Sigmoid colon (tissue), 7 donors: ENCODE measurements at places on chromosomes 6 and 20. TPM values are rescaled to one million over a fixed set of nuclear protein-coding genes. Genes with fewer than 3 reads are reported as not detected.

GRCh38 chr6:87731818-87732661, 30.0 kb upstream of the AKIRIN2 start:
- DNase-seq: peak; percentile 96

Gene NHLRC1
- total RNA-seq: 1.2 TPM

Gene NMBR
- not detected for total RNA-seq

DNA sequence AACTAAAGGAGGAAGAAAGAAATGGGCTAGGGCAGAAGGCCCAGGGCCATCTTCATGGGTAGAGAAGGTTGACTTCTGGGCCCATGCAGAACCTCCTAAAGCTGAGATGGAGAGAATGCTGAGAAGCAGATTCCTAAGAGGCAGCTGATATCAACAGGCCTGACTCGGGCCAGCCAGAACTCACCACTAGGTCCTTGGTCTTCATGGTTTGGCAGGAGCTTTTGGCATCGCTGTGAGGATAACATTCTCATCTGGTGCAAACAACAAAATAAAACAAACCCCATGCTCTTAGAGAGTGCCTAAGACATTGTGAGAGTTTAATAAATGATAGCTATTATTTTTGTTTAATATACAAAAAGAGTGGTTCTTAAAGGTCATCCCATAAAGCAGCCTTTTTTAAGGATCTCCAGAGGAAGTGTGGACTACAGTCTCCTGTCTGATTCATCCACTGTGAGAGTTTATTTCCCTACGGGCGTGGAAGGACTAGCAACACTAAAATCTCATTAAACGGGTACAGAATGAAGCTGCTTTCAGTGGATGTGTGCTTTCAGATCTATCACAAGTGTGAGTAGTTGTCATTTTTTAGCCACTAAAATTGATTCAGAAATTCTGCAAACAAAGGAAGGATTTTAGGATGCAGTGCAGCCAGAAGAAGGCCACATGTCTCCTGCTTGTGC, 160.0 kb downstream of the PLCB4 start:
- DNase-seq: no peak

Gene LPA
- not detected for total RNA-seq

Gene BPIFA1
- total RNA-seq: not detected

- DNase-seq: no peak
Measured at GRCh38 chr20:3102575-3103368, 18.2 kb upstream of the AVP start.

Gene ERVFRD-1
- total RNA-seq: not detected

- DNase-seq: no peak
Measured at GRCh38 chr6:15421945-15422733, 176.3 kb downstream of the JARID2 start.

Gene OOEP
- total RNA-seq: not detected

GRCh38 chr20:991850-992249, 10.3 kb downstream of the RSPO4 start:
- DNase-seq: no peak

DNA sequence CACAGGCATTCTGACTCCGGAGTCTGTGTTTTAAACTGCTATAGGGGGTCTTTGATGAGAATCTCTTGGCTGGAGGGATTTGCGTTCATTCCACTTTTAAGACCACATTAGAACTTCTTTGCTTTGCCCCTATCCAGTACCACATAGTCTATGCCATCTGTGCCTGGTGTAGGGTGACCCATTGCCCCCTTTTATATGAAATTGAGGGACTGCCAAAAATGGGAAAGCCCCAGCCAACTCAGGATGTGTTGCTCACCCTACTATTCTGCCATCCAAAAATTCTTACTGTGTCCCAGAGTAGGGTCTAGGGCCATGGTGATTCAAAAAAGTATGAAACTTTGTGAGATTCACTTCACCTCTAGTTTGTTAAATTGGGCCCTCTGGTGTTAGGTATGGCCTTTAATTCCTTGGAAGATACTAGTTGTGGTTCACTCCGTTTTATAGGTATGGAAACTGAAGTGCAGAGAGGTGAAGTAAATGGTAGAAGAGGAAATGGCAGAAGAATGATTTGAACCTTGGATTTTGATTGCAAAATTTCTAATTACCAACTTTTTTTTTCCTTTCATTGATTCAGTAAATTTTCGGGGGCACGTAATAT, 1.4 kb downstream of the PFDN4 start:
- no peak for DNase-seq

Gene MYH7B
- total RNA-seq: 0.66 TPM

- peak; percentile 26 for DNase-seq
Measured at GRCh38 chr20:17833036-17833674, 133.4 kb downstream of the BANF2 start.

DNA sequence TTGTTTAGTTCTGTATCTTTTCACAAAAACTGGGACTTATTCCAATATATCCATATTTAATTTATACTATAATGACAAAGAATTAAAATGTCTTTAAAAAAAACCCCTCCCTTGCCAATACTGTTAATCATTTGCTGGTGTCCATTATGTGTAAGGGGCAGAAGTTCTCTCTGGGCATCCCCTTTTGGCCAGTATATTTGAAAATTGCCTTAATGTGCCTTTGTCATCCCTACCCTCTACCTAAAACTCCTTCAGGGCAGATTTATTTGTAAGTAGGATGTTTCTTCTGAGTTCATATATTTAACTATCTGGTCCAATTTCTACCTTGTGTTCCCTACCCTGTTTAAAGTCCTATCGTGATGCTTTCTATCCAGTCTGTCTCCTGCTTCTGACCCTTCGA, 62.9 kb downstream of the ARHGAP18 start:
- no peak for DNase-seq

GRCh38 chr20:31678389-31679356, 41.0 kb downstream of the COX4I2 start:
- DNase-seq: no peak

- DNase-seq: no peak
Measured at GRCh38 chr6:93021235-93021915, 398.0 kb downstream of the EPHA7 start.

Gene CDS2
- 30.0 TPM for total RNA-seq

Gene UNC5CL
- 0.36 TPM for total RNA-seq

DNA sequence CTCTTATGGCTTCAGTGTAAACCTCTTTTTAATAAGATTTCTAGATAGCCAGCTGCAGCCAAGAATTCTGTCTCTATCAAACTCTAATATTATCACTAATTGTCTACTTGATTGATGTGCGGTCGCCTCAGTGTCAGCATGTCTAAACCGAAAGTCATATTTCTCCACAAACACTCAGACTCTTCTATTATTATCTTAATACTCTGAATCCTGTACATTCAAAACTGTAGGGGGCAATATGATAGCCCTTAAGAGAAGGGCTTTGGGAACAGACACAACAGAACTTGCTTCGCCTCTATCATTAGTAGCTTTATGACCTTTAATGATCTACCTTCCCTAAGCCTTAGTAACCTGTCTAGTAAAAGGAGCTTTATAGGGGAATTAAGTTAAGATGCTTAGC, 379.7 kb upstream of the PTCHD4 start:
- no peak for DNase-seq

DNA sequence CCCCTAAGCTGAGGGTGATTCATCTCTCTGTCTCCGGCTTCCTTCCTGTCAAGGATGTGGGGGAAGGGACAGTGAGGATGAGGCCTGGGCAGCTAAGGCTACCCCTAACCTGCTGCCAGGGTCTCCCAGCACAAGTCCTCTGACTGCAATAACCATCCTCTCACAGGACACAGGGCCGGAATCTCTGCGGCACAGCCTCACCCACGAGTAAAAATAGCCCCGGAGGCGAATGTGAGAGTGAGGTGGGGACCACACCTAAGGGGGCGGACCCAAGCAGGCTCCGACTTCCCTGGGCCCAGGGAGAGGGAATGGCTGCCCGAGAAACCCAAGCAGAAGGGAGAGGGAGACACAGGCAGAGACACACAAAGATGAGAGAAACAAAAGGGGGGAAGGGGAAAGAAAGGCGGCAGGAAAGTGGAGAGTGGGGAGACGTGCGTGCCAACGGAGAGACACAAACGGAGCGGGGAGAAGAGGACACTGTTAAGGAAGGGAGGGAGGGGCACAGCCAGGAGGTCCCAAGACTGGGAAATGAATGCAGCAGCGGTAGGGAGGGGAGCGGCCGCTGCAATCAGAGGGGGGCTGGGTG, 1.4 kb downstream of the CLIC1 start:
- no peak for DNase-seq

- DNase-seq: no peak
Measured at GRCh38 chr20:63826753-63827152, 4.3 kb downstream of the ZBTB46 start.

Gene STXBP5
- total RNA-seq: 31.5 TPM

Gene NKAIN4
- total RNA-seq: 3.6 TPM

GRCh38 chr6:134458857-134459657, 141.1 kb upstream of the SGK1 start:
- no peak for DNase-seq

Gene MAFB
- 33.9 TPM for total RNA-seq

DNA sequence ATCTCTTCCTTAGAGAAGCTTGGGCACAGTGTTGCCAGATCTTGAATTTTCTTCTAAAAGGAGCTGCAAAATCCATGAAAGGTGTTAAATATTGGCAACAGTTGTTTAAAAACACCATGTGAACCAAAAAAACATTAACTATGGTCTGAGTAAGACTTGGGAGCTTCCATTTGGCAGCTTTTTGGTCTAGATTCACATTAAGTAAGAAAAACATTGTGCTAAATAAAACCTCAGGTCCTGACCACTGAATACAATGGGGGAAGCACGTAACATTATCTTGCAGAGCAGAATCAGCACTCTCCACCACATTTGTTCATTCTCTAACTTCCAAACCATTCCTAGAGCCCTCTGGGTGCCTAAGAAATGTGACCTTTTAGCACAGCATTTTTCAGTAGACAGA, 437.6 kb upstream of the PLCB4 start:
- no peak for DNase-seq

DNA sequence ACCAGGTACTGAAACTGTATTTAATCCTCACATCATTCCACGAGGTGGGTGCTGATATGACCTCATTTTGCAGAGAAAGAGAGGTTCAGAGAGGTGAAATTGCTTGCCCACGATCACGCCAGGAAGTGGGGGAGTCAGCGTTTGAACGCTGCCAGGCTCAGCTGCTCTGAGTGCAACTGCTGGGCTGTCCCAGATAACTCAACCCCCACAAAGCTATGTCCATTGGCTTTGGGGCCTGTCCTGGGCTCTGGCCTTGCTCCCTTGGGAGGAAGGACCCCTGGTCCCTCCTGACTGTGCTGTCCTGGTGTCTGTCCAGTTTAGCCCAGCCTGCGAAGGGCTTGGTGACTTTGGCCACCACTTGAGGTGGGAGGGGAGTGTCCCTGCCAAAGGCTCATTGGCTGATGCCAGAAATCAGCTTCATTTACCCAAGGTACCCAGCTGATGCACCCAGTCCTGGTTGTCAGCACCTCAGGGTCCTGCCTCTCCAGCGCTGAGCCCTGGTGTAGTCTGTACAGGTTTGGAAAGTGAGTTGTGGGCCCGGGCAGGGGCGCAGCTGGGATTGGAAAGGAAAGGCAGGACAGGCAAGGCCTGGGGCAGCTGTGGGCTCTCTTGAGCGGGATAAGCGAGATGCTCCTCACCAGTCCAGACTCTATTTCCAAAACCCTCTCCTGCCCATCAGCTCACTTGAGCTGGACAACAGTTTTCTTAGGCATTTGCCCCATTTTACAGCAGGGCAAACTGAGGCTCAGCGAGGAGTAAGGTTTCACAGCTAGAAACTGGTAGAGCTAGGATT, 38.5 kb downstream of the SUN5 start:
- DNase-seq: peak; percentile 38

DNA sequence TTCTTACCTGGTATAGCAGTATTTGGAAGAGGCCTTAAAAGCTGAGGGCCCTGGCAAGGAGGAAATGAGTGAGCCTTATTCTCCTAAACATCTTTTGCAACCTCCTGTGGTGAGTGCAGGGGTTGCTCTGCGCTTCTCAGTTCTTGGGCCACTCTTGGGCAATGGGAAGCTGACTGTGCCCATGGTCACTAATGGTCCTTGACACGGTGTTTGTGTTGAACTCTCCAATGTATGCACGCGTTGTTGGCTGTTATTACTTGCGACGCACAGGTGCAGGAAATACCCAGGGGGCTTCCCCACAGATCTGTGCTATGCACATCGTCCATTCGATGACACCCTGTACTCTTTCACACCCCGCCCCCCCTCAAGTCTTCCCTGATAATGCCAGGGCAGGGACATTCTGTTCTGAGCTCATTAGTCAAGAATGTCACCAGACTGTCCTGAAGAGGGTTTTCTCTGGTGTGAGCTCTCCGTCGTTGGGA, 79.7 kb downstream of the EDN1 start:
- DNase-seq: no peak

Gene MOCS1
- 15.8 TPM for total RNA-seq

- no peak for DNase-seq
Measured at GRCh38 chr6:99559057-99559456, 9.4 kb downstream of the CCNC start.
